ENCODE measurements at places on chromosomes 4 and X. TPM values are rescaled to one million over a fixed set of nuclear protein-coding genes. Genes with fewer than 3 reads are reported as not detected.

GRCh38 chr4:40672528-40673522 lies 43.2 kb upstream of the RBM47 start:
- no peaks in the 10 kb centered on the region for H3K36me3 ChIP-seq
- peak; percentile 44 for DNase-seq
- no peaks in the 10 kb centered on the region for H3K4me1 ChIP-seq
- peak overlapping the region; percentile 74 for H3K27ac ChIP-seq
- no peak overlapping the region for H3K4me3 ChIP-seq
- H3K27me3 ChIP-seq, result no peaks in the 10 kb centered on the region

The CXCL3 gene
- 9.4 TPM for total RNA-seq

DNA sequence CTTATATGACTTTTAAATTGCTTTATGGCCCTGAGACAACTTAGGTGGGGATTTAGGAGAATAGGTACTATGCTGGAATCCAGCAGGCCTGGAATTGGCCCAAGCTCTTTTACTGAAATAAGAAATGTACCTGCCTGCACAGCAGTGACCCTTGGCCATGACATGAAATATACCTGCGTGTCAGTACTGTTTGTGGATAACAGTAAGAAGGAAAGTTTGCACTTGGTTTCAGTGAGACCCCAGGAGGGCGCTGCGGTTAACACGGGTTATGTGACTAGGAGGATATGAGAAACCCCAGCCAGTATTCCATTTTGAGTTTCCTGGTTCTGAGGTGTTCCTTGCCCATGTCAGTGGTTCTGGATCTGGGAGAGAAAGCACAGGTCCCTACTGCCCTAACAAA lies 5.3 kb downstream of the MTM1 start:
- H3K27ac ChIP-seq, result peak overlapping the region; percentile 9
- H3K36me3 ChIP-seq, result peaks cover 3% of the 10 kb centered on the region
- DNase-seq, result no peak

The PCYT1B gene
- 3.8 TPM for total RNA-seq

DNA sequence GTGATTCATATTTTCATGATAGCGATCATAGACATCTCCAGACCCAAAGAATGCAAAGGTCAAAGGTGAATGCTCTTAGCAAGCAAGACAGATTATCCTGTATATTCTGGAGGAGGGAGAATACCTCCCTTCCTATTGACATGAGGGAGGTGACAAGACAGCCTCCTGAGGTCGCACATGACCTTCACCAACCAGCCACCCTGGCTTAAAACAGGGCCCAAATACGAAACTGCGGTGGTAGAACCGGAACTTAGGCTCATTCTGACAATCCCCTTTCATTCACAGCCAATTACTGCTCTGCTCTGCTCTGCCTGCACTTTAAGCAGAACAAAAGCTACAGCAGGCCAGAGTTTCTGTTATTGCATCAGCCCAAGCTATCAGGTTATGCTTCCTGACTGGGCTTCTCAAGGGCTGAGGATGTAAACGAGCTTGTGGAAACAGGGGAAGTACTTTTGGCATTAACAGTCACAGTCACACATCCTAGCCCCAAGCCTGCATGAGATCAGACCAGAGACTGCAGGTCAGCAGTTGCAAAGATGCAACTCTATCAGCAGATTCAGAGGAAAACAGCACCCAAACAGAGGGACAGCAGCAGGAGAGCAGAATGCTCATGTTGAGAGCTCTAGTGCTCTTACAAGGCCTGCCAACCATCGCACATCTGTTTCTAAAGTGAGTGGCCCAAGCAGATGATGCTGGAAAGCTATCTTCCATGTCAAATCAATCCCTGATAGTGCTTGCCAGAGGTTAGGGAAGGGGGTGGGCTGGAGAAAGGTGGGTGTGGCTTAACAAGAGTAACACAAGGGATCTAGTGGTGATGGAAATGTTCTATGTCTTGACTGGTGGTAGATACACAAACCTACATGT lies 51.3 kb upstream of the MAP3K15 start:
- no peak overlapping the region for H3K4me3 ChIP-seq
- peak overlapping the region; percentile 22 for H3K27ac ChIP-seq
- no peaks in the 10 kb centered on the region for H3K36me3 ChIP-seq
- peak; percentile 16 for DNase-seq
- H3K4me1 ChIP-seq, result no peaks in the 10 kb centered on the region

Measured in lung (tissue), 17 donors.